Activated T-cell treated with anti-CD3 and anti-CD28 coated beads for 48 hours (primary cell): ENCODE measurements at places on chromosomes 12 and 14.

GRCh38 chr12:130953771-130954543 lies at the start of gene ADGRD1:
ADGRD1 (plus strand) TSS chr12:130953907; CDS start chr12:130954466, 559 bp downstream.
- DNase-seq, result no peak

DNA sequence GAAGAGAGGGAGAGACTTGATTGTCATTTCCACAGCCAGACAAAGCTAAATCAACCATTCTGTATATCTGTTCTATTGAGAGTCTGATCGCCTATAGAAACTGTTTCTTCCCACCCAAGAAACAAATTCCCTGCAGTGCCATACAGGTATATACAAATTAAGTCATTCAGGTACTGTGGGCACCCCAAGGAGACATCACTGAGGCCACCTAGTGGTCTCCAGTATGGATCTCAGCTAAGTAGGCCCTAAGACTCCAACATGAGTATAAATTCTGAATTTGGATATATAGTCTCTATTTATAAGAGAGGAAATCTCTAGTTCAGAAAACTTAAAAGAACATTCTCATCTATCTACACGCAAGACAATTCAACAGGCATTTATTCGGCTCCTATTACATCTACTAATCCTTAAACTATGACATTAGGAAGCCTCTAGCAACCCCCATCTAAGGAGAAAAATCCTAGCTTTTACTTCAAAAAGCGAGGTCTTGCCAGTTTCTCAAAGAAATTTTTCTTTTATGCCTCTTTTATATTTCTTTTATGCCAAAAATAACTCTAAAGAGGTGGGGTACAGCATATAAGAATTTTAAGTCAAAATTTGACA lies 62.6 kb downstream of the DCAF5 start:
- DNase-seq, result no peak

- no peak for DNase-seq
Measured at GRCh38 chr14:25848601-25849000, 749.2 kb downstream of the NOVA1 start.

GRCh38 chr12:58104351-58104755 lies 163.0 kb downstream of the ATP23 start:
- DNase-seq, result no peak

DNA sequence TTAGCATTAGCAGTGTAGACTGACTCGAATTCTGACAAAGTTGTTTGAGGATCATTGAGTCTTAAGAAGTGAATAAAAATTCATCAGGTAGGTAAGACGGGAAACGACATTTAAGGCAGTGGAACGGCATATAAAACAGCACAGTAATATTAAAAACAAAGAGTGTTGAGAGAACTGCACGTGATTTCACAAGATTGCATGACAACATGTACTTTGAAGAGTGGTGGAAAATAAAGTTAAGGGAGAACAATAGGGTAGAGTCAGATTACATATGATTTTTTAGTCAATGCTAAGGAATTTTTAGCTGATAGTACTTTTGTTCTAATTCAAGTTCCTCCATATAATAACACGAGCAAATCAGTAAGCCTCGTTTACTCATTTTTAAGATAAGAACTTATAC lies 115.4 kb downstream of the SOX5 start:
- DNase-seq, result no peak

GRCh38 chr12:130424858-130425697 lies 87.4 kb downstream of the PIWIL1 start:
- no peak for DNase-seq

DNA sequence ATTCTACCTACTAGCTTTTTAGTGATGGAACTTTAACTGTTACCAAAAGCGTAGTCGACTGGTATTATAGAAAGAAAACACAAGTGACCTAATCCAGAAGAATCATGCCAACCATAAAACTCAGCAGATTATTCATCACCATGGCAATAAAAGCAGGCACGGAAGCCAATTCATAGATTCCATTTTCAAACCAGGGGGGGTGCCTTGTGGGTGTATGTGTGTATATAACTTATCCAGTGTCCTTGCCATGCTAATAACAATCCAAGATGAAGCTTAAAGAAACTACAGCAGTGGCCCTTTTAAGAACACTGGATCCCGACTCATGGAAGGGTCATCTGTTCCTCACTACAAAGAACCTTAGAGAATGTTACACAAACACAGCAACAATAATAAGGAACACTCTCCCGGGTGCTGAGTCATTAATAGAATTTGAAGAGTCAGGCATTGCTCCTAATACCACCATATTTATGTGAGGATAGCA lies 61.0 kb downstream of the EPS8 start:
- no peak for DNase-seq

DNA sequence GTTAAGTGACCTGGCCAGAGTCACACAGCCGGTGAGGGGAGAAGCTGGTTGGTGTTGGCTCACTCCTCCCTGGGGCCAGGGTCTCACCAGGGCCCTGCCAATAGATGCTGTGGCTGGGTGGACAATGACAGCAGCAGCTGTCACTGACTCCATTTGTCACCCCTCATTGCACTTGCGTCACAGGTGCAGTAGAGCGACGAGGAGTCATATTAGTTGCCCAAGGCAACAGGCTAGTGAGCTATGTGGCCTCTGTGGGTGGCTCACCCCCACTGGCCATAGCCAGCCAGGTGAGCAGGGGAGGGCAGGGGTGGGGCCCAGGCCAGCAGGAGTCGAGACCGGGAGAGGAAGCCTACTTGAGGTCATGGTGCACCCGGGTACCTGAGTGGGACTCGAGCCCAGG lies 9.7 kb downstream of the SLC25A47 start:
- DNase-seq, result no peak

DNA sequence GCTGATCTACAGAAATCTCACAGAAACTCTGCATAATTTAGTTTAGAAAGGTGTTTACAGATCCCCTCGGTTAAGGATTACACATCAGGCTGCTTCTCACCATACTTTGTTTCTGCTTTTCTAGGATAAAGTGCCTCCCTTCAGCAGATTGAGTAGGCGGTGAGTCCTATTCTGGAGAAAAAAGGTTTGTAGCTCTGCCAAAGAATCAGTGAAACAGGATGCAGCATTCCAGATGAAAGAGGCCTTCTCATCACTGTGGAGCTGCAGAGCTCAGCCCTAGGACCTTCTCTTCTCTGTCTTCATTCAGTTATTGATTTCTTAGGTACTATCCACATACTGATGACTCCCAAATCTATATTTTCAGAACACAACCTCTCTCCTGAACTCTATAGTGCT lies 155.5 kb upstream of the KRR1 start:
- no peak for DNase-seq

- no peak for DNase-seq
Measured at GRCh38 chr14:64870160-64870559, 9.5 kb downstream of the SPTB start.

DNA sequence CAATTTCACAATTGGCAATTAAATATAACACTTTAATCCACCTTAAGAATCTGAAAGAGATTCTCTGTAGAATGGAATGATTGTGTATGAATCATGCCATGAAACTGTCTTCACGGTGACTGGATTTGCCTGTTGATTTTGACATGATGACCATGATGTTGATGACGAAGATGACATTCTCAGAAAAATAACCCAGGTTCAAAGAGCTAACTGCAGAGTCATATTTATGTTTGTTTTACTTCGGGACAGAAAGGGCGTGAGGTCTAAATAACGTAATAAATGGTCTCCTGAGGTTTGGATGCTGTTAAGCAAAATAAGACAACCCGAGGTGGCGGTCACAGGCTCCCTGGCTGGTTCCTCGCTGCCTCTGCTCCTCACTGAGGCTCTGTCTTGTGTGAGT lies 532.0 kb downstream of the TMEM121 start:
- DNase-seq, result no peak

- DNase-seq, result no peak
Measured at GRCh38 chr12:46406352-46407027, 33.9 kb upstream of the SLC38A2 start.

DNA sequence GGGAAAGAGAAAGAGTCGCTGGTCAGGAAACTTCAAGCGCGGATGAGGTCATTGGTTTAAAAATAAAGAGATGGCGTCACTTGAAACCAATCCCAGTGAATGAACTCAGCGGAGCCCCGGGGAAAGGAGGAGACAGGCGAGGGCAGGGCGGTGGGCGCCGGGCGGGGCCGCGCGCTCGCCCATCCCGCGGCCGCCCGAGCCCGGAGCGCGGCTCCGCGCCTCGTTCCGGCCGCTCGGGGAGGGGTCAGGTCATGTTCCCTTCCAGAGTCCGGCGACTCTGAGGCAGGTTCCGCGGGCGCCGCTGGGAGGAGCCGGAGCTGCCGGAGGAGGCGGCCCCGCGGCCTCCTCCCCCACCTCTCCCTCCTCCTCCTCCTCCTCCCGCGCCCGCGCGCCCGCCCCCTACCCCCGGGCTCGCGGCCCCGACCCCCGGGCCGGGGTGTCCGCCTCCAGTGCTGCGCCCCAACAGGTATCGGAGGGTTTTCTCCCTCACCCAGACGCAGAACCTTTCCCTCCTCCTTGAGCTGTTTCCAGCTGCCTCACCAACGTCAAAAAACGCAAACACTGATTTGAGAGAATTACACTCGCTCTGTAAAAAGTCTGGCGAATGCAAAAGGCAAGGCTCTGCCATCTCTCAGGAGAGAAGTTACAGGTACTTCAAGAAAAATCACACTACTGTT lies at the start of gene DUSP16:
DUSP16 (minus strand) TSS at position 279 of the 677 bp plus-strand sequence. CDS start 41,765 bp downstream, outside the sequence.
- DNase-seq, result peak; percentile 71

DNA sequence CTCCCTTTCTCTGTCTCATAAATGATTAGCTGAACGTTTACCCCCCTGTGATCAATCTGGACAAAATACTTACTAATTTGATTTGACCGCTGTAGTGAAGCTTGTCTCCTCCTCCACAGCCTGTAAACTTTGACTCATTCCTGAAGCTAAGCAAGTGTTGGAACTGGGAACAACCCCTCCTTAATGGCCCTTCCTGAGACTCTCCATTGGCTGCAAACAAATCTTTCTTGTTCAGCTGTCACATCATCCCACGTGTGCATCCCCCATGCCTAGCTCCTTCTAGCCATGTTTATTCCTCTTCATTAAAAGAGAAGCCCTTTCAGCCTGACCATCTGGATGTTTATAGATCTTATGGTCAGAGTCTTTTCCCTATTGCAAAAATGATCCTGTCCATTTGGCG lies 281.2 kb downstream of the RGS6 start:
- no peak for DNase-seq

DNA sequence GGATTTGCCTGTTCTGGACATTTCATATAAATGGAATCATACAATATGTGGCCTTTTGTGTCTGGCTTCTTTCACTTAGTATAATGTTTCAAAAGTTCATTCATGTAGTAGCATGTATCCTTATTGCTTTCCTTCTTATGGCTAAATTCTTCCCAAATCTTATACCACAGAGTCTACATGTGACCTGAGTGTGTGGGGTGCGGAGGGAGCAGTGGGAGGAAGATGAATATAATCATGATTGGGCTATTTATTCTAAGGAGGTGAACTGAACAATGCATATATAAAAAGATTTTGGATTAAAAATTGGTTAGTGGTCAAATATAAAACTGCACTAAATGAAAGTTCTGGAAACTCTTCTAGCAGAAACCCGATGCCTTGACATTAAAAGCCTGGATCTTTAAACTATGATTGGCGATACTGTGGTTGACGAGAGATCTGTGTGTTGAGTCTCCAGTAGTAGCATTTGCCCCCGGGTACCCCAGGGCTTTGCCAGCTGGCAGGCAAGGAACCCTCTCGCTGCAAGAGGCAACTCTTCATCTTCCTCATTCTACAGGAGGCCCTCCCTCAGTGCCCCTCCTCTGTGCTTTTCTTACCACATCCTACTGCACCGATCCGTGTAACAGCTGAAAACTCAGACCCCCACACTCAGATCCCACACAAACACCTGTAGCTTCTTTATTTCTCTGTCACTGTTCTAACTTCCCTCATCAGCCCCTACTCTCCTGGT lies 2.6 kb downstream of the CYP46A1 start:
- DNase-seq, result no peak

GRCh38 chr12:108831309-108831991 lies 25.9 kb downstream of the SSH1 start:
- no peak for DNase-seq

DNA sequence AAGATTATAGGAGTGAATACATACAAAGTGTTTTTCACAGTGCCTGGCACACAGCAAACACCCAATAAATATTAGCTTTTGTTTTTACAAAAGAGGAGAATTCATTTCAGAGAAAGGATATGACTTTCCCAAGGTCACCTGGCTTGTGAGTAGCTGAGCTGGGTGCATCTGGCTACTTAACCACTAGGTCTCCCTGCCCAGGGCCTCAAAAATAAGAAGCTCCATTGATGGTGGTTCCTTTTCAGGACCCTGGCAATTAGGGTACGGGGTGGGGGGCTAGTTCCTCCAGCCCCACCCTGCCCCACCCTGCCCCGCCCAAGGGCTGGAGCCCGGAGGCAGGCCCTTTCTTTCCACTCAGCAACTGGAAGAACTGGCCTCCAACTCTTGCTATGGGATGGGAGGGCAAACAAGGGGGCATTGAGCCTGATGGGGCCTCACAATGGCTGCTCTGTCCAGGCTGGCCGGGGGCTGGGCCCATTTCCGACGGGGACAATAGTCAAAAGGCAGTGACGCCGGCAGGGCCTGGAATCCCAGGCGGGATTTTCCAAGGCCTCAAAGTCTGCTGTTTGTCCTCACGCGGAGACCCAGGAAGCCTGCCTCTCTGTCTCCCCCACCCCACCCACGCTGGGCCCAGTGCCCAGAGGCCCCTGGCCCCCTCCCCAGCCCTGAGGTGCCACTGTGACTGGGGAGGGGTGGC lies 8.2 kb upstream of the ATG101 start:
- no peak for DNase-seq

GRCh38 chr14:103749860-103750259 lies 34.2 kb downstream of the ZFYVE21 start:
- DNase-seq, result no peak

GRCh38 chr12:20268771-20269170 lies 99.6 kb upstream of the PDE3A start:
- DNase-seq, result no peak

DNA sequence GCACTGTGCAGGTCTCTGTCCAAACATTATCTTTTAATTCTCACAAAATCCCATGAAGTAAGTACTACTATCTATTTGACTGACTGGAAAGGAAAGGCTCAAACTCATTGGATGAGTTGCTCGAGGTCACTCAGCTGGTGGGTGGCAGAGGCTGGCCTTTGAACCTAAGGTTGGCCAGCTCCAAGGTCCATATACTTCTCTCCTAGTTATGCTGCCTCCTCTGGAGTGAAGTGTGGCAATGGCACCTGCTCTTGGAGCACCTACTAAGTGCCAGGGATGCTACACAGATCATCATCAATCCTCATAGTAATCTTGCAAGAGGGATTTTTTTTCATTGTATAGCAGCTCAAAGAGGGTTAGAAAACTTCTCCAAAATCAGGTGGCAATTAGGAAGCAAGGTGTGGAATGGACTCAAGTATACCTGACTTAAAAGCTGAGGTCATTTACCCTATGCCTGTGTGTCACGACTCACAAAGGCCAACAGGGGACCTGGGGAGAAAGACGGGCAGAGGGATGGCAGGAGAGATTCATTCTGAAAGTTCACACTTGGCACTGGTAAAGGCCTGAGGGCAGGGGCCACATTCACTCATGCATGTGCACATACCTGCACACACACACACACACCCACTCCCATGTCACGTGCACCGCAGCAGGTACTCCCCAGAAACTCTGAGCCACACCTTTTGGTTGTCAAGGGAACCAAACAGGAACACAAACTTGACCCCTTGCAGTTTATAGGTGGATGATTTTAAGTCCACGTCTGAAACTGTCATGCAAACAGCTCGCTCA lies 146.4 kb downstream of the FOXN3 start:
- DNase-seq, result no peak
